ENCODE measurements at places on chromosomes 12 and 14. TPM values are rescaled to one million over a fixed set of nuclear protein-coding genes. Genes with fewer than 3 reads are reported as not detected.

NTF3 gene
- total RNA-seq: not detected

- H3K4me3 ChIP-seq: no peak overlapping the region
- no peaks in the 10 kb centered on the region for H3K27me3 ChIP-seq
- no peaks in the 10 kb centered on the region for H3K4me1 ChIP-seq
- DNase-seq: no peak
- H3K27ac ChIP-seq: no peak overlapping the region
- no peaks in the 10 kb centered on the region for H3K36me3 ChIP-seq
Observed at GRCh38 chr14:54805070-54805444, 97.6 kb downstream of the GCH1 start.

DNA sequence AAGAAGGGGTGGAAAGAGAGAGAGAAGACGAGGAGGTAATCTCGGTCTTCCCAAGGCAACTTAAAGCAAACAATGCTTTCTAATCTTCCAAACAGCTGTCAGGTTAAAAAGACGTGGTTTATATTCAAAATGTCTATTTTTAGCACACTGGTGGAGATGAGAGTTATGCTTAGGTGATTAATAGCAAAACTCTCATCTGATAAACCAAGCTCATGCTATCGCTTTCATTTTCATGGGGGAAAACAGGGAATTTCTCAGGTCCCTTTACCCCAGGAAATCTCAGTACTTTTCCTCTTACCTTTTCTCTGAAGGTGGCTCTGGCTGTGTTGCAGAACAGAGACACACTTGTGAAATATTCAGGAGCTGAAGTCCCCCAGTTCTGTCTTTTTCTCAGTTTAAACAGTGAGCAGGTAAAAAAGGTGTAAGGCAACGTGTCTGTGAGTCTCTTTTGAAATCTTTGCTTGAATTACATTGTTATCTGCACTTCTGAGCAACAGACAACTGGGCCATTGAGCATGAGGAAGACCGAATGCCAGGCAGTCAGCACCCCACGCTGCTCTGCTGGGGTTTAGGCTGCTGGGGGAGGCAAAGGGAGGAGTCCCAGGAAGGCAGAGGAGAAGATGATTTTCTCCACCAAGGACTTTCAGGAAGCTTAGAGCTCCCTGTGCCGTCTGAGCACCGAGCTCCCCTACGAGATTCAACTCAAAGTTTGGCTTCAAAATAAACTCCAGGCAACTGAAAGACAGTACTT, 759.3 kb downstream of the BCL11B start:
- no peaks in the 10 kb centered on the region for H3K4me1 ChIP-seq
- H3K4me3 ChIP-seq: no peak overlapping the region
- DNase-seq: no peak
- no peaks in the 10 kb centered on the region for H3K27me3 ChIP-seq

DNA sequence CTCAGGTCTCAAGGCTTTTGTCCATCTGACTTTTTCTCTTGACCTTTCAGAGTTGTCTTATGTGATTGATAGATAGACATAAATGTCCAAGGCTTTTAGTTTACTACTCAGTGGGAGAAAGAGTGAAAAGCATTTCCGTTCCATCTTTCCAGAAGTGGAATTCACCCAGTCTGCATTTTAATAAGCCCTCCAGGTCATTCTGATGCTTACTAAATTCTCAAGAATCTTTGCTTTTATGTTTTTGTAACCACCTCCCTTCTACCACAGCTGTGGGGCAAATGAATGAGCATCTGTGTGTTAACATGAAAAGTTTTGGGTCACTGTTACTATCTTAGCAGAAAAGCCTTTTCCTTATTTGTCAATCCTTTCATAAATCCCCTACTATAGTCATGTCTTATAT, 251.4 kb downstream of the LRIG3 start:
- no peak overlapping the region for H3K4me3 ChIP-seq
- no peaks in the 10 kb centered on the region for H3K27me3 ChIP-seq
- no peaks in the 10 kb centered on the region for H3K36me3 ChIP-seq

DNA sequence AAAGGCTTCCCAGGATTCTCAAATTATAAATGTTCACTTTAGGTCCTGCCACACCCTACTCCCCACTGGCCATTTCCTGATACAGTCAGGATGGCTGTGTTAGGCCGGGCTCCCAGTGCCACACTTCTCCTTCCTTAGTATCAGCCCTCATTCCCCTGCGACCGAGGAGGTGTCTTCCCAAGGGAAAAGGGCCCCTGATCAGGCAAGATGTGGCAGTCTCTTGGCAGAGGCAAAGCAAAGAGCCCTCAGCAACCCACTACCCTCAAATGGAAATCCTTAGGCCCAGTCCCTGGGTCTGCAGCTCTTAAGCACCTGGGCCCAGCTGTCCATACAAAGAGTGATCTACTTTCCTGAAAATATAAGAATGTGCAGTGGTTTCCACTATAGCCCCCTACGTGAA, 96.5 kb upstream of the VASH1 start:
- H3K27me3 ChIP-seq: no peaks in the 10 kb centered on the region
- H3K36me3 ChIP-seq: no peaks in the 10 kb centered on the region
- no peaks in the 10 kb centered on the region for H3K4me1 ChIP-seq
- no peak overlapping the region for H3K27ac ChIP-seq

- H3K4me3 ChIP-seq: no peak overlapping the region
- H3K36me3 ChIP-seq: no peaks in the 10 kb centered on the region
- H3K27ac ChIP-seq: no peak overlapping the region
- no peaks in the 10 kb centered on the region for H3K4me1 ChIP-seq
- no peak for DNase-seq
- no peaks in the 10 kb centered on the region for H3K27me3 ChIP-seq
Observed at GRCh38 chr14:88775532-88775931, 17.2 kb downstream of the EML5 start.

DNA sequence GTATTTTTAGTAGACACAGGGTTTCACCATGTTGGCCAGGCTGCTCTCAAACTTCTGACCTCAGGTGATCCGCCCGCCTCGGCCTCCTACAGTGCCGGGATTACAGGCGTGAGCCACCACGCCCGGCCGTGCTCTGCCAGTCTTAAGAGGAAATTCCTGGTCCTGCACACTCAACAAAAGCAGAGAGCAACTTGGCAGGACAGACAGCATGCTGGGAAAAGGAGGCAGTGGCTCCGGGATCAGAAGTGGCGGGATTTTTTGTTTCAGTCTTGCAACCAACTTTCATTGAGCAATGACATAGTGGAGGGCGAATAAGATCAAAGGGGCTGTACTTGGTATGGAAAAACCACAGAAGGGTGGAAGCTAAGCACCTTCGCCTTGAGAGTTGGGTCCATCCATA, 2.1 kb downstream of the CKAP4 start:
- H3K27ac ChIP-seq: peak overlapping the region; percentile 74
- DNase-seq: peak; percentile 79
- H3K4me1 ChIP-seq: peaks cover 12% of the 10 kb centered on the region

DNA sequence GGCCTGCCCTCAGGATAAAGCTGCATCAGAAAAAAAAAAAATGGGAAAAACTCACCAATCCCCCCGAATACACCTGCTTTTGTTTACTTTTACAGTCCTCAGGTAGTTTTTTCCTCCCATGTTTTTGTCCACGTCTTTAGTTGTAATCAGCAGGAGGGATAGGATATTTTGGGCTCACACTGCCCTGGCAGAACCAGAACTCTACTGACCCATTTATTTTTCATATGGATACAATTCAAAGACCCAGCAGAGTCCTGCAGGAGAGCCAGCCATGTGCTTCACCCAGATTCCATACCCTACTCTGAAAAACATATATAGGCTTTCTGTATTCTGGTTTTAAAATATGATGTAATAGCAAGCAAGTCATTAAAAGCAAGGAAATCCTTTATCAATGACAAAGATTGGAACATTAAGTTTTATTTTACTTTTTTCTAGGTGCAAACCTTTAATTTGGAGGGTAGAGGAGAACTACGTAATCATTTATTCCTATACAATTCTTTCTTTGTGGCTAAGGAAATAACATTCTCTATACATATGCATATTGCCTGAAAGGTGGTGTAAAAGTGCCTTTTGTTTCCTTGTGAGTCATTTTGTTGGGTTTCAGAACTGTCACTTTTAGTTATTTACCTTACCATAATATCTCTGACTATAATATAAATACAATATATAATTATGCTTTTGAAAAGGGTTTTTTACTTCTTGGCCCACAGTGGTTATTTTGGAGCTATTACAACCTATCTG, 19.1 kb downstream of the DACT1 start:
- no peaks in the 10 kb centered on the region for H3K36me3 ChIP-seq
- H3K27ac ChIP-seq: no peak overlapping the region
- no peaks in the 10 kb centered on the region for H3K4me1 ChIP-seq
- H3K27me3 ChIP-seq: no peaks in the 10 kb centered on the region
- no peak for DNase-seq
- no peak overlapping the region for H3K4me3 ChIP-seq
